ENCODE measurements at places on chromosomes 6 and 20.

DNA sequence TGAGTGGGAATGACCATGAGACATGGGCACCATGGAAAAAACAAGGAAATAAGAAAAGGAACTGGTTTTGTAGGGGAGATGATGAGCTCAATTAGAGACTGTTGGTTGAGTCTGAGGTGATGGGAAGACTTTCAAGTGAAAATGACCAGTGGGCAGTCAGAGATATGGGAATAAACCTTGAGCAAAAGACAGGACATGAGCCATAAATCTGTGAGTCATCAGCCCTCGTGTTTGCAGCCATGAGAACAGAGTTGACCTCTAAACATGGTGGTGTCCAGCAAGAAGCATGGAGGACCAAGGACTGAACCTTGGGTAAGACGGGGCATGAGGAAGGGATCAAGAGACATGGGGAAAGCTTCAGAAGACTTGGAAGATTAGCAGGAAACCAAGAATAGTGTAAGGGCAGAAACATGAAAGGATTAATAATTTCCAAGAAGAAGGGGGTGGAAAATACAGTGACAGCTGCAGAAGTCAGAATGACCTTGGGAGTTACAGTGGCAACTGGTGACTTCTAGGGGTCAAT is 280.6 kb upstream of the PRDM1 start:
- no peak for DNase-seq

DNA sequence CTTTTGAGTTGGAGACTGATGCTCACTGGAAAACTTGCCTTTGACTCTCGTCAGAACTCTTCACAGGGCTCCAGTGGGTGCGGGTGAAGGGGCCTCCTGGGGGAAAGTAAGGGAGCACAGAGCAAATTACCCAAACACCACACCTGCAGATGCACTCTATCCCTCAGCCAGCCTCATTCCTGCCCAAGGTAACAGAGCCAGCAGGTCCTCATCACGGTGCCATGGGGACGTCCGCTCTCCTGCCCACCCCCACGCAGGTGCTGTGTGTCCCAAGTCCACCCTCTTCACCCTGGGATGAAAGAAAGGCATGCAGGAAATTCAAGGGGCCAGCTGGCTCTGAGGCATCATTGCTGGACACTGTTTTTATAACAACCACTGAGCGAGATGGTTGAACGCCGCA is 269.0 kb downstream of the SMOC2 start:
- no peak for DNase-seq

DNA sequence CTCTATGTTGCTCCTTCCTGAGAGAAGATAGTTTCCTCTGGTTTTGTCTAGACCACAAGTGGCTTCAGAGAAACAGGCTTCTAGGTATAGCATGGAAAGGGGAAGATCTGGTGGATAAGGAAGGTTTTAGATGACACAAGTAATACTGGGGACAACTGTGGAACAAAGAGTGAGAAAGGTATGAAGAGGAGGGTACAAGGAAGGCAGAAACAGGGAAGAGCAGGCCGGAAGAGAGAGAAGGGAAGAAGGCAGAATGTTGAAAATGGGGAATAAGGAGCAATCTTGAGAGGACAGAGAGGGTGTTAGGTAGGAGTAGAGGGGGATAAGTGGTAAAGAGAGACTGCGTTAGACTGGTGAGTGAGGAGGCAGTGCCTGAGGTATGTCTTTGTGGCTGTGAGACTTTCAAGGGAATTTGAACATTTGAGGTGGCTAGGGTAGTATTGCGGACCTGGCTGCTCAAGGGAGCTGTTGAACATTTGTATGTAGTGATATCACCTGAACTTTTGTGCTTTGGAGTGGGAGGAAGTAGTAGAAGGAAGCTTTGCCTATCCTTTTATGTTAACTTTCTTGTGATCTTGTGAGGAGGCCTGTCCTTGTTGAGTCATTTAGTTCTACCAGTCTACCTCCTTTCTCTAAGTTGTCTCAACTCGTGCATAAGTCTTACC is 69.5 kb downstream of the FOXO3 start:
- no peak for DNase-seq

- DNase-seq: no peak
Measured at GRCh38 chr6:44504301-44504791, 116.8 kb downstream of the CDC5L start.

GRCh38 chr6:107495971-107496370 is 6.1 kb downstream of the SOBP start:
- DNase-seq: no peak

- DNase-seq: no peak
Measured at GRCh38 chr6:114210467-114210866, 132.4 kb downstream of the HS3ST5 start.

- DNase-seq: no peak
Measured at GRCh38 chr20:62860391-62860923, 1.2 kb downstream of the TCFL5 start.

GRCh38 chr20:17957505-17958363 is 10.9 kb downstream of the SNX5 start:
- DNase-seq: no peak

All from stimulated activated CD8-positive, alpha-beta memory T cell treated with anti-CD3 and anti-CD28 coated beads, Interleukin-2, amount 100 ng/mL, for 48 hours (primary cell).